Mucosa of descending colon (tissue), 3 donors: ENCODE measurements at places on chromosomes 6 and 20. TPM values are rescaled to one million over a fixed set of nuclear protein-coding genes. Genes with fewer than 3 reads are reported as not detected.

Gene RAMACL
- 1.7 TPM for total RNA-seq

- no peak for DNase-seq
Measured at GRCh38 chr6:73774311-73774774, 78.3 kb downstream of the CD109 start.

Gene SLC26A8
- 0.28 TPM for total RNA-seq

DNA sequence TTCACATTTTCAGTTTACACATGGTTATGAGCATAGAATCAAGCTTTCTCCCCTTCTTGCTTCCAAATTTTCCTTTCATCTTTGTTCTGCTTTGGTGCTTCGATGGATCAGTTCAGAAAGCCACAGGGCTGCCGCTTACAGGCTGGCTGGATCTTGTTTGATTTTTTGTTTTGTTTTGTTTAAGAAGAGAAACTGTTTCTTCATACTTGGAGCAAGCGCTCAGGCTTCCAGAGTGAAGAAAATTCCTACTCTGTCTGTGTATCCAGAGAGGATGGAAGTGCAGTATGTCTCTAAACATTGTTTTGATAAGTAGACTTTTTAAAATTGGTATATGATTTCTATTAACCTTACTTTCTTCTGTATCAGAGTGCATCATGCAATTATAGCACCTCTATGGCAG lies 66.9 kb downstream of the ARID1B start:
- DNase-seq: no peak

GRCh38 chr20:57350081-57350710 lies 859 bp upstream of the RAE1 start:
- DNase-seq: no peak

- DNase-seq: no peak
Measured at GRCh38 chr6:33981861-33982260, 164.0 kb downstream of the GRM4 start.

Gene OR12D3
- total RNA-seq: not detected
